ENCODE measurements at places on chromosomes 13 and 19. TPM values are rescaled to one million over a fixed set of nuclear protein-coding genes. Genes with fewer than 3 reads are reported as not detected.

GRCh38 chr13:74687442-74688182, 553.4 kb upstream of the KLF12 start:
- peaks cover 8% of the 10 kb centered on the region for H3K4me1 ChIP-seq
- no peak for DNase-seq
- peak overlapping the region; percentile 63 for H3K27ac ChIP-seq
- no peak overlapping the region for H3K4me3 ChIP-seq
- H3K27me3 ChIP-seq, result no peaks in the 10 kb centered on the region
- peaks cover 2% of the 10 kb centered on the region for H3K36me3 ChIP-seq

DNA sequence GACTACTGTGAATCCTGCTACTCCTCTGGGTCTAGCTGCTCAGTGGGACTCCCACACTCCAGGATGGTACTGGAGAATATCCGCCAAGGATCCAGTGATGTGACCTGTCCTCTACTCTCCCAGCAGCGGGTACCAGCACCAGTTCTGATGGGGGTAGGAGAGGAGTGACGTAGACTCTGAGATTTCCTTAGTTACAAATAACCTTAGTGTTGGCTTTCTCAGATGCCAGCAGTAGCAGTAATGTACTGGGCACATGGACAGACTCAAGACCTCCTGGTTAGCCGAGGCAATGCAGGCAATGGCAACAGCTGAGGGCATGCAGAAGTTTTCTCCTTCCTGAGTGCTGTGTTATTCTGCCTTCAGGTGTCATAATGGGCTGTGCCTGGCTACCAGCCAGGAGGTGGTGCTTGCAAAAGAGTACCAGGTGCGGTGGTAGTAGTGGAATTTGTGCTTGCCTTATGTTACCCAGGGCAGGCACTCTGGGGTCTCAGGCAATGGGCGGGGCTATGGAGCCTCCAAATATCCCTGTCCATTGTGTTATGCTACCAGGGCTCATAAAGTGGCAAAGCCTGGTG, 105.3 kb upstream of the KLF5 start:
- H3K4me1 ChIP-seq, result peaks cover 3% of the 10 kb centered on the region
- H3K27me3 ChIP-seq, result no peaks in the 10 kb centered on the region
- H3K27ac ChIP-seq, result no peak overlapping the region
- DNase-seq, result no peak
- peaks cover 15% of the 10 kb centered on the region for H3K36me3 ChIP-seq

- DNase-seq, result no peak
- peaks cover 59% of the 10 kb centered on the region for H3K36me3 ChIP-seq
- peak overlapping the region; percentile 1 for H3K27ac ChIP-seq
- H3K4me3 ChIP-seq, result no peak overlapping the region
- peaks cover 5% of the 10 kb centered on the region for H3K4me1 ChIP-seq
Observed at GRCh38 chr19:46328079-46328478, 18.8 kb upstream of the PPP5C start.

DNA sequence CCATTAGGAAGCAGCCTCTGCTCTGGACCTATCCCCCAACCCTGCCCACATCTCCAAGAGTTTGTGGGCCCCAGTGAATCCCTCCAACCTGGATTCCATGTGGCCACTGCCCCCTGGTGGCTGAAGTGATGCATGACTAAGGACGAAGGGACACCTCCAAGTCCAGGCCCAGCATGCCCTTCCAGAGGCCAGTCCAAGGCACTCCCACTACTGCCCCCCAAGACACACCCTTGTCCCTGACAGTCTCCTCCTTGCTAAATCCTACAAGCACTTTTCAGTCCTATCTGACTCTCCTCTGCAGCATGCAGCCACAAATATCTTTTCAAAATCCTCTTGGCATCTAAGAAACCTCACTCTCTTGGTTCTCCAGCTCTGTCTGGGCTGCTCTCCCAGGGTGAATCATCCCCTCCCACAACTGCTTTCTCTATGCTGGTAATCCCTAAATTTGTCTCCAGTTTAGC, 33.0 kb downstream of the DEDD2 start:
- no peak for DNase-seq
- H3K27me3 ChIP-seq, result peaks cover 25% of the 10 kb centered on the region
- peak overlapping the region; percentile 70 for H3K27ac ChIP-seq
- no peaks in the 10 kb centered on the region for H3K36me3 ChIP-seq
- peaks cover 7% of the 10 kb centered on the region for H3K4me1 ChIP-seq

GRCh38 chr13:36787181-36787580, 31.8 kb upstream of the RFXAP start:
- H3K4me1 ChIP-seq, result no peaks in the 10 kb centered on the region
- no peak for DNase-seq
- H3K4me3 ChIP-seq, result no peak overlapping the region
- H3K27me3 ChIP-seq, result peaks cover 5% of the 10 kb centered on the region
- H3K27ac ChIP-seq, result no peak overlapping the region

DNA sequence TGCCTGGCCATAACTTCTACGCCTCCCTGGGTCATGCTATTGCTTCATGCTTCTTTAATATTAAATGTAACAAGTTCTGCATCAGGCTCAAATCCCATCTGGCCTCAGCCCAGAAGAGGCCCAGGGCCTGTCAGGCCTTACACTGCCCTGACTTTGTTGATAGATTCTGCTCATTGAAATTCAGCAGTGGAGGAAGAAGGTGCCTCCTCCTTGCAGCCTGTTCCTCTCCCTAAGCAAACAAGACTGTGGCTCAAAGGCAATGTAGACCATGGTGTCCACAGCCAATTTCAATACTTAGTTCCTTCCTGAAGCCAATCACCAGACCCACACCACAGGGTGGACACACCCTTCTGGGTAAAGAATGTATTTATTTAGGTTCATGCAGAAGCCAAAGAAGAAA, 59.4 kb downstream of the LACC1 start:
- no peak overlapping the region for H3K27ac ChIP-seq
- no peak overlapping the region for H3K4me3 ChIP-seq
- H3K36me3 ChIP-seq, result no peaks in the 10 kb centered on the region

GRCh38 chr13:48113756-48114130, 18.8 kb upstream of the MED4 start:
- H3K4me1 ChIP-seq, result peaks cover 24% of the 10 kb centered on the region
- H3K36me3 ChIP-seq, result no peaks in the 10 kb centered on the region
- H3K4me3 ChIP-seq, result no peak overlapping the region
- DNase-seq, result no peak
- H3K27me3 ChIP-seq, result no peaks in the 10 kb centered on the region

DNA sequence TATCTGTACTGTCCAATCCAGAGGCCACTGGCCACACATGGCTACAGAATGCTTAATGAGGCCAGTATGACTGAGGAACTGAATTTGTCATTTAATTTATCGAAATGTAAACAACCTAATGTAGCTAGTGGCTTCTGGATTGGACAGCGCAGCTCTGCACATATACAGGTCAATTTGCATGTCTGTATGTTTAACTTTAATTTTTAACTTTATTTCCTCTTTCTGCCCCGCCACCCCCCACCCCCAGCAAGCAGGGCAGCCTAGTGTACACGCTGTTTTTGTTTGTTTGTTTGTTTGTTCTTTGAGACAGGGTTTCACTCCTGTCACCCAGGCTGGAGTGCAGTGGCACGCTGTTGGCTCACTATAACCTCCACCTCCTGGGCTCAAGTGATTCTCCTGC, 15.5 kb downstream of the ZSWIM9 start:
- no peak overlapping the region for H3K4me3 ChIP-seq
- H3K27me3 ChIP-seq, result no peaks in the 10 kb centered on the region
- peaks cover 4% of the 10 kb centered on the region for H3K4me1 ChIP-seq
- no peak for DNase-seq
- H3K36me3 ChIP-seq, result peaks cover 14% of the 10 kb centered on the region
- H3K27ac ChIP-seq, result no peak overlapping the region

GRCh38 chr19:5914358-5914774, 312 bp downstream of the CAPS start:
- H3K27me3 ChIP-seq, result no peaks in the 10 kb centered on the region
- peaks cover 12% of the 10 kb centered on the region for H3K4me1 ChIP-seq
- peak; percentile 93 for DNase-seq
- H3K36me3 ChIP-seq, result peaks cover 12% of the 10 kb centered on the region

DNA sequence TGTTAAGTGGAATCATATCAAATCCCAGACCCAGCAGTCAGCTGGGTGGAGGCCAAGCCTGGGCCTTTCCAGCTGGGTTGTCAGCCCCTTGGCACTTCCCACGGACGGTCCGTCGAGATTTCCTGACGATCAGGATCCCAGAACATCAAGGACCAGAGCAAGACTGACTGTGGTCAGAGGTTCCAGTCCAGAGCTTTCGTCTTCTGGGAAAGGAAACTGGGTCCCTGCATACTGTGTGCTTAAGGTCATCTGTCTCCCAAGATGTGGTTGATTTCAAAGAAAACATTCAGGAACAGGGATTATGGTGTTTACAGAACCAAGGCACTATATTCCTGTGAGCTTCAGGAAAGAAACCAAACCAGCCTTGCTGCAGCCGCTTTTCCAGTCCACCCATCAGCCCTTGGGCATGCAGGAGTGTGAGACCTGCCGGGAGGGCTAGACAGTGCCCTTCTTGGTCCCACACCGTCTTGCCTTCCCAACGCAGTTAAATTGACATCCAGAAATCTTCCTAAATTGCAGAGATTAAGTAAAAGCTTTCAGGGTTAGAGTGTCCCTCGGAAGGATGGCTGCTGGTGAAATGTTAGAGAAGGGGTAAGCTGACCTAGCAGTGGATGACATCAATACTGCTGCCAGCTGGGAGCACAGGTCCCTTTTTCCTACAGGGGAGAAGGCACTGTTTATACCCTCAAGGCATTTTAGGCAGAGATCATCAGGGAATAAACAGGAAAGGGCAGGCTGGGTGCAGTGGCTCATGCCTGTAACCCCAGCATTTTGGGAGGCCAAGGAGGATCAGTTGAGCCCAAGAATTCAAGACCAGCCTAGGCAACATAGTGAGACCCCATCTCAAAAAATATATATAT, 5.0 kb upstream of the C19orf33 start:
- DNase-seq, result no peak
- H3K36me3 ChIP-seq, result no peaks in the 10 kb centered on the region
- H3K27me3 ChIP-seq, result no peaks in the 10 kb centered on the region
- peaks cover 43% of the 10 kb centered on the region for H3K4me1 ChIP-seq
- peak overlapping the region; percentile 2 for H3K4me3 ChIP-seq

DNA sequence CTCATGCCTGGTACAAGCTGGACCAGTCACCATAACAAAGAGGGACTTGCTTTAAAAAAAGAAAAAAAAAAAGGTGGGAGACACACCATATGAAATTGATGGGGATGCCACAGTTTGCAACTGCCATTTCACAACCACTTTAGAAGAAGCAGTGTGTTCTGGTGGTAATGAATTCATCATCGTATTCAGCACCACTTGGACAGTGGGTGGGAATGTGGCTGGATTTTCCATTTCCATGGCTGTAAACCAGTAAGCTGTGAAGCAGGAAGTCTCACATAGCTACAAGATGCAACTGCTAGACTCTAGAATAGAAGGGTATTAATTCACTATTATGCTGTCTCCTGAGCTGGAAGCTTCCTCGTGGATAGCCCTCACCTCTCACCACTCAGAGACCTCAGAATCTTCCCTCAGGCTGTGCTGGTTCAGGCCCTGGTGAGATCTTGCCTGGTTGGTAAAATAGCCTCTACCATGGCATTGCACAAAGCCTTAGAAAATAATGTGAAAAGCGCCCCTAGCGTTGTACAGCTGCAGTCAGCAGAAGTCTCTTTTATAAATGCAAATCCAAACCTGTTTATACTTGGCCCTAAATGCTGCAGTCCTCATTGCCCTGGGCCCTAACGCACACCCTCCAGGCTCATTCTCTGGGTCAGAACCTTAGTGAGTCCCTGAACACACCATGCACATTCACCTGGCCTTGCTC, 150.7 kb downstream of the KCTD15 start:
- H3K4me3 ChIP-seq, result no peak overlapping the region
- no peak overlapping the region for H3K27ac ChIP-seq
- no peaks in the 10 kb centered on the region for H3K36me3 ChIP-seq
- no peaks in the 10 kb centered on the region for H3K27me3 ChIP-seq

- no peaks in the 10 kb centered on the region for H3K27me3 ChIP-seq
- peak; percentile 95 for DNase-seq
- H3K27ac ChIP-seq, result peak within 1 kb of the TSS; percentile 96
- H3K4me3 ChIP-seq, result peak within 1 kb of the TSS; percentile 89
- peaks cover 4% of the 10 kb centered on the region for H3K36me3 ChIP-seq
- H3K4me1 ChIP-seq, result peaks cover 10% of the 10 kb centered on the region
Observed at GRCh38 chr19:4343370-4344307, at the start of gene MPND. Gene MPND, plus strand, starts transcription at chr19:4343562. Its CDS starts 32 bp downstream, at chr19:4343594.

DNA sequence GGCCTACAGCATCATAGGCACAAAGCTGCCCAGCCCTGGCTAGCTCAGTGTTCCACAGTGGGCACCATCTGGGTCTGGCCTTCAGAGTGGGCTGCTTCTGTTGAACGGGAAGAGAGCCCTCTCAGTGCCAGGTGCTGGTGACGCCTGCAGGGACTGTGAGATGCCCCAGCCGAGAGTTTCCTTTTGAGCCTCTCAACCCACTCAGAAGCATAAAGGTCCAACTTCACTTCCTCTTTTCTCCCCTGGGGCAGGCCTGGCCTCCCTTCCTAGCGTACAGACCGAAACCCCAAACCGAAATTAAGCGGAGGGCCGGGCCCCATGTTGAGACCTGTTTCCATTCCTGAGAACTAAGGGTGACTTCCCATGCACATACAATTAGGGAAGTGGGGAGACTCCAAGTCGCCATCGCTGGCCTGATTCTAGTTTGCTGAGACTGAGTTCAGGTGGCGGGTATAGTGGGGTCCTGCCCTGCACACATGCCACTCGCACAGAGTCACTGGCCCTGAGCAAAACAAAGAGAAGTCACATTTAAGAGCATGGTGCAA, 6.9 kb downstream of the RAB8A start:
- H3K36me3 ChIP-seq, result peaks cover 15% of the 10 kb centered on the region
- H3K27me3 ChIP-seq, result no peaks in the 10 kb centered on the region
- H3K27ac ChIP-seq, result no peak overlapping the region
- peaks cover 11% of the 10 kb centered on the region for H3K4me1 ChIP-seq
- no peak for DNase-seq
- no peak overlapping the region for H3K4me3 ChIP-seq

- peaks cover 17% of the 10 kb centered on the region for H3K36me3 ChIP-seq
- H3K27me3 ChIP-seq, result no peaks in the 10 kb centered on the region
- peaks cover 6% of the 10 kb centered on the region for H3K4me1 ChIP-seq
- no peak overlapping the region for H3K4me3 ChIP-seq
Observed at GRCh38 chr19:16548956-16549355, 6.7 kb upstream of the CHERP start.

DNA sequence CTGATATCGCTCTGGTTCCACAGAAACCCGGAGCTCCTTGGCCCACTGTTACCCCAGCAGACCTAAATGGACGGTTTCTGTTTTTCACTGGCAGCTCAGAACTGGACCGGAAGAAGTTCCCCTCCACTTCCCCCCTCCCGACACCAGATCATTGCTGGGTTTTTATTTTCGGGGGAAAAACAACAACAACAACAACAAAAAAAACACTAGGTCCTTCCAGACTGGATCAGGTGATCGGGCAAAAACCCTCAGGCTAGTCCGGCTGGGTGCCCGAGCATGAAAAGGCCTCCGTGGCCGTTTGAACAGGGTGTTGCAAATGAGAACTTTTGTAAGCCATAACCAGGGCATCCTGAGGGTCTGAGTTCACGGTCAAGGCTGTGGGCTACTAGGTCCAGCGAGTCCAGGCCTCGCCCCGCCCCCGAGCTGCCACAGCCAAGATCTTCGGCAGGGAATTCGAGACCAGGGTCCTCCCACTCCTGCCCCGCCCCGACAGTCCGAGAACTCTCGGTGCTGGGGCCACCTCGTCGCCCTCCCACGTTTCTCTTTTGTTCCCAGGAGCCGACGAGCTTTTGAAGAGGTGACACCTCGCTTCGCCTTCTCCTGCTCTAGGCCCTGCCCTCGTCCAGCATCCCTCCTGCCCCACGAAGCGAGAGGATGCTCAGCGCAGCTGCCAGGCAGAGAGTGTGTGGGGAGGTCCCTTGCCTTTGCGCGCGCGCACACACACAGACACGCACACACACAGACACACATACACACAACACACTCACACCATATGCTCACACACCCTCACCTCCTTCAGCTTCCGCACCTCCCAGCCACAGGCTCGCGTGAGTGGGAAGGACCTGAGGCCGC, 8.8 kb downstream of the ZIC2 start:
- peaks cover 83% of the 10 kb centered on the region for H3K4me1 ChIP-seq
- DNase-seq, result no peak
- peaks cover 6% of the 10 kb centered on the region for H3K27me3 ChIP-seq
- peaks cover 3% of the 10 kb centered on the region for H3K36me3 ChIP-seq

The GALP gene
- total RNA-seq, result not detected

The SLITRK1 gene
- total RNA-seq, result 0.05 TPM

The MTUS2 gene
- 1.2 TPM for total RNA-seq
